ENCODE measurements at places on chromosomes 7 and 10.

GRCh38 chr10:420154-421121 lies 269.0 kb downstream of the DIP2C start:
- DNase-seq: no peak

GRCh38 chr10:1476455-1476803 lies 260.9 kb downstream of the ADARB2 start:
- DNase-seq: no peak

DNA sequence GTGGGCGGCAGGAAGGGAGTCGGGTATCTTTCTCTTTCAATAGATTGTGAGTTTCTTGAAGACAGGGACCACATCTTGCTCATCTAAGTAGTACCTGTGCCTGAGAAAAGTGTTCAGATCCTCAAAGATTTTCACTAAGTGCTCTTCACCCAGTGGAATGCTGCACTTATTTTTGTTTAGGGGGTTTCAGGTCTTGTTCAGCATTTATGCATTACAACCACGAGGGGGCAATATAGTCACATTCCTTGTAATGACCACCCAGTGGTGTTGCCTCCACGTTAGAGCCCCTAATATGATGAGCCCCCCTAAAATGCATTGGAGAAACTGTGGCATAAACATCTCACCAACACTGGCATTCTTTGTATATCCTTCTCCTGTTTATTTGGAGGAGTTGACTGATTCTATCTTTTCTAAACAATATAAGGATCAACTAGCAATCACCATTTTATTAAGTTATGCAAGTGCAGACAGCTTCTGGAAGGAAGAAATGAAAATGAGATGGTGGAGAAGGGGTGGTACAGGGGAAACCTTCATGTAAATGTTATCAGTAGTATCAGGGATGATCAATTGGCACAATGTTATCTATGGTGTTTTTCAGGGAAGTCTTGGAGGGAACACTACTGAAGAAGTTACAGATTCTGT lies 3.1 kb upstream of the PAPSS2 start:
- DNase-seq: no peak

DNA sequence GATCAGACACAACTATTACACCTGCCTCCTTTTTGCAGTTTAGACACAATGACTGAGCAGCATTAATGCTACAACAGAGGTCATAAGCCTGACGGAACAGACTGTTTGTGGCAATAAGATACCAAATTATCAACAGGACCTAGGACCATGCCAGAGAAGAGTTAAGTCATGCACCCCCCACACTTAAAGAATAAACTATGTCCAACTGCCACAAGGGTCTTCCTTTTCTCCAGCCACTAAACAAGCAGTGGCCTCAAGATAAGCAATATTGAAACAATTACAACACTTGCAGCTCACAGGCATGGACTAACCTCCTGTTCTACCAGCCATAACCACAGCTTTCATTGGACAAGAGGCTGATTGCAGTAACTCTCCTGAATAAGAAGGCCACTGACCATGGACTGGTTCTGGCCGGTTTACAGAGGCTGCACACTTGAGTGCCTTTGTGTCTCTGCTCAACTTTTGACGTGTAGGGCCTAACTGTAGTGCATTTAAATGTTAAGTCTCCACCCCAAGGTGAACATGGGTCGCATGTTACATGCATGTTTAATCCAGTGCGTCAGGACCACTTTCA lies 104.4 kb downstream of the STRA8 start:
- no peak for DNase-seq

GRCh38 chr7:12220389-12221046 lies 9.4 kb downstream of the TMEM106B start:
- DNase-seq: no peak

GRCh38 chr7:116562529-116563121 lies 37.8 kb downstream of the CAV1 start:
- DNase-seq: no peak

- no peak for DNase-seq
These were observed 153.0 kb downstream of the ATE1 start for GRCh38 chr10:121774813-121775212.

DNA sequence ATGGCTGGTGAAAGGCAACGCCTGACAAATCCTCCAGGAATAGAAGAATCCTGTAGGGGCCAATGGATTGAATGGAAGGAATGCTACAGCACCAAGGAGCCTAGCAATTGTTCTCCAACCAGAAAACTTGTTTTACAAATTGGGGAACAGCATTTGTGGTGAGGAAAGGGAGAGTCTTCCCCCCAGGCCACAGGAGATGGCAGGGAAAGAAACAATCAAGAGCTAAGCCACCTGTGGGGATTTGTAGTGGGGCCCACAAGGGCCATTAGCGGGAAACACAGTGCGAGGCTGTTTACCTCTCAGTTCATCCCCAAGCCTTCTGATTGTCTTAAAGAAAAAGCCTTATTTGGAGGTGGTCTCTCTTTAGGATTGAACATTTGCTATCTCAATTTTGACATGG lies 48.5 kb upstream of the KCNMA1 start:
- DNase-seq: no peak

- DNase-seq: no peak
These were observed 152.9 kb downstream of the CCDC3 start for GRCh38 chr10:12848439-12849173.

DNA sequence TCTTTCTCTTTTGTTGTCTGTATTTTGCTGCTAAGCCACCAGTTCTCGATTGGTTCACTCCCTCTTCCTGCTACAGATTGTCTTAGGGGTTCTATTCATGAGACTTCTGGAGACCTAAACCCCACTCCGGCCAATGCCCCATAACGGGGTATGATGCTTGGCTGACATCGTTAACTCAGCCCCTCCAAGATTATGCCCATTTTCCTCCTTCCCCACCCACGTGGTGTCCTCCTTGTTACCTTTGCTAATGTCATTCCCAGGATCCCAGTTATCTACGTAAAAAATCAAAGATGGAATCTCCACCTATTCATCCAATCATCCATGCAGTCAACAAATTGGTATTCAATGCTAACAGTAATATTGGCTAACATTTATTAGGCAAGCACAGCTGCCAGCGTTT lies 228.3 kb downstream of the CAMK1D start:
- no peak for DNase-seq

DNA sequence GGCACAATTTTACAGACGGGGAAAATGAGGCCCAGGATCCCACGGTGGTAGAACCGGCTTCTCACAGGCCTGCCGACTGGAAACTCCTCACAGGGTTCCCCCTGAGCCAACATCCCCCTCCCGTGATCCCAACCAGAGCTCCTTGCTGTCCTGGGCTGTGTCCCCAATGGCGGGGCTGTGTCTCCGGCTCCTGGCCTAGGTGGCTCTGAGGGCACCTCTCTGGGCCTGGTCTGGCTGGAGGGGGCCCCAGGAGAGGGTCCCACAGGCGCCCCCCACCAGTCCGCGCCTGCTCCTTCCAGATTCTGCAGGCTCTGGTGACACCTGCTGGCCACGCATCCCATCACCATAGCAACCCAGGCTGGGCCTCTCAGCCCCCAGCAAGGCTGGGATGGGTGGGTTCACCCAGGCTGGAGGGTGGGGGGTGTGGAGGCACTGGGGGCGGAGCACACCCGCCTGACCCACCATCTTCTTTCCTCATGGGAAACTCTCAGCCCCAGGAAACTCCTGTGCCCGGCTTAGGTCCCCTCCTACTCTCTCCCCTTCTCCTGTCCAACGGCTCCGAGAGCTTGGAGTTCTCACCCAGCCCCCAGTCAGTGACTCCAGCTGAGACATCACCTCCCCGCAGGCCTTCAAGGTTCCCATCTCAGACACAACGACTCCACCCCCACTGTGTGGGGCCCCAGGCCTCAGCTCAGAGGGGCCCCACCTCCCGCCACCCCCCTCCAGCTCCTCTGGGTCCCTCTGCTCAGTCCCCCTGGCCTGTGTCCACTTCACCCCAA lies 27.1 kb upstream of the TNRC18 start:
- DNase-seq: peak; percentile 33

Data from stimulated activated CD4-positive, alpha-beta T cell treated with anti-CD3 and anti-CD28 coated beads, Interleukin-12 subunit alpha, Interleukin-12 subunit beta, amount 100 ng/mL, for 4 hours (primary cell).